ENCODE measurements at places on chromosomes 11 and 22. TPM values are rescaled to one million over a fixed set of nuclear protein-coding genes. Genes with fewer than 3 reads are reported as not detected.

AQP11 gene
- 0.39 TPM for total RNA-seq

RAB38 gene
- 1.6 TPM for total RNA-seq

CD3D gene
- not detected for total RNA-seq

TMEM86A gene
- 3.5 TPM for total RNA-seq

PRR33 gene
- total RNA-seq, result not detected

IFTAP gene
- 68.2 TPM for total RNA-seq

TBX1 gene
- not detected for total RNA-seq

DAGLA gene
- total RNA-seq, result 0.83 TPM

ARHGAP20 gene
- total RNA-seq, result 1.5 TPM

ISX gene
- total RNA-seq, result not detected

DNA sequence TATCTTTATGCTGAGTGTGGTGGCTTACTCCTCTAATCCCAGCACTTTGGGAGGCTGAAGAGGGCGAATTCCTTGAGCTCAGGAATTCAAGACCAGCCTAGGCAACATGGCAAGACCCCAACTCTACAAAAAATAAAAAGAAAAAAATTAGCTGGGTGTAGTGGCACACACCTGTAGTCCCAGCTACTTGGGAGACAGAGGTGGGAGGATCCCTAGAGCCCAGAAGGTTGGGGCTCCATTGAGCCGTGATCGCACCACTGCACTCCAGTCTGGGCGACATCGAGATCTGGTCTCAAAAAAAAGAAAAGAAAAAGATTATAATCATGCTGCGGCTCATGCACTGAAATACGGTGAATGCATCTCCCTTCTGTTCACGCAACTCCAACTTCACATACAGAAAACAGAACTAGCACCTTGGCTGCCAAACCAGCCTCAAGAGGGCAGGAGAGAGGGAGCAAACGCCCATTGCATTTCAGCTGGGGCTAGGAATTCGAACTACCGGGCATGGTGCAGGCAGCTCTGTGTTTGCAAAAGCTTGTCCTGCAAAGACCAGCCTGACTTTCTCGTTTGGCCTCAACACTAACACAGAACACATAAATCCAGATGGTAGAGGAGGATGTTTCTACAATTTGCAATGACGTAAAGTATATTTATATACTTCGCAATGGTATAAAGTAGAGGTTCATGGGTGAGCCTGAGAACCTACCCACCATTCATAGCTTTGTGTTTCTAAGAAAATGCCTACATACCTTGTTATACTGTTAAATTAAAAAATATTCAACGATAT lies 6.3 kb upstream of the SYNGR1 start:
- DNase-seq, result peak; percentile 42

GRCh38 chr11:84909740-84910139 lies 717.4 kb downstream of the DLG2 start:
- DNase-seq, result no peak

DNA sequence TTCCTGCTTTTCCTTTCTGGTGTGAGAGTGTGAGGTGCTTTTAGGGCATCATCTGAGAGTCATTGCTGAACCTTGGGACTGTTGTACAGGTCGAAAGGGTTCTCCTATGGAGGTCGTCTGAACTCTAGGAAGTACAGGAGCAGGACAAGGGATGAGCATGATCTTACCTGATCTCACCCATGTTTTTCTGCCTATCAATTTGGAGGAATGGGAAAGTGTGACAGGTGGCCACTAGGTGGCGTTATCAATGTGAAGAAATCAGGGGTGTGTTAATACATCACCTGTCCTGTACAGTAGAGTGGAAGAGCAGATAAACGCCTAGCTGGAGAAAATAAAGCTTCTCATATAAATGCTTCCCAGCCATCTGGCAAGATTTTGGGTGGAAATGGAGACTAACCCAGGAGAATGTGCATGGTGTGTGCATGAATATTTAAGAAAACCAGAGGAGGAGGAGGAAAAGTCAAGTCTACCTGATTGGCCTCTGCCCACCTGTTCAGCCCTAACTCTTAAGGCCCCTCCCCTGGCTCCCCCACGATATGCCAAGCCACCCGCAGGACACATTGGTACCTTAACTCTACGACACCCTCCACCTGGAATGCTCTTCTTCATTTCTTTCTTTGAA lies 72.0 kb upstream of the NARS2 start:
- DNase-seq, result peak; percentile 49

DNA sequence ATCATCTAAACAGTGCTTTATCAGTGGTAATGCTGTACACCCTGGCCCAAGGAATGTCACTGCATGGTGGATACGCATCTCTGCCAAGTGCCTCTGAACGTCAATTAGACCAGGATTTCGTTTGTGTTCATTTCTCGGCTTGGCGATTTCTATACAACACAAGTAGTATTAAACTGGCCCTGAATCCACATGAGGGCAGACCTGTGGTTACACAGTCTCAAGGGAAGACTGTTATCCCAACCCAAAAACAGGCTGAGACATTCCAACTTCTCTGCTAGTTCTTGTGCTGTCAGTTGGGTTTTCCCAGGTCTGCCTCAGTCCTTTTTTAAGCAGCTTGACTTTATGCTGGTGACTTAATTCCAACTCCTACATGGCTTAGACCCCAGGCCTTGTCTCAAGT lies 58.1 kb downstream of the HIRA start:
- DNase-seq, result no peak

DNA sequence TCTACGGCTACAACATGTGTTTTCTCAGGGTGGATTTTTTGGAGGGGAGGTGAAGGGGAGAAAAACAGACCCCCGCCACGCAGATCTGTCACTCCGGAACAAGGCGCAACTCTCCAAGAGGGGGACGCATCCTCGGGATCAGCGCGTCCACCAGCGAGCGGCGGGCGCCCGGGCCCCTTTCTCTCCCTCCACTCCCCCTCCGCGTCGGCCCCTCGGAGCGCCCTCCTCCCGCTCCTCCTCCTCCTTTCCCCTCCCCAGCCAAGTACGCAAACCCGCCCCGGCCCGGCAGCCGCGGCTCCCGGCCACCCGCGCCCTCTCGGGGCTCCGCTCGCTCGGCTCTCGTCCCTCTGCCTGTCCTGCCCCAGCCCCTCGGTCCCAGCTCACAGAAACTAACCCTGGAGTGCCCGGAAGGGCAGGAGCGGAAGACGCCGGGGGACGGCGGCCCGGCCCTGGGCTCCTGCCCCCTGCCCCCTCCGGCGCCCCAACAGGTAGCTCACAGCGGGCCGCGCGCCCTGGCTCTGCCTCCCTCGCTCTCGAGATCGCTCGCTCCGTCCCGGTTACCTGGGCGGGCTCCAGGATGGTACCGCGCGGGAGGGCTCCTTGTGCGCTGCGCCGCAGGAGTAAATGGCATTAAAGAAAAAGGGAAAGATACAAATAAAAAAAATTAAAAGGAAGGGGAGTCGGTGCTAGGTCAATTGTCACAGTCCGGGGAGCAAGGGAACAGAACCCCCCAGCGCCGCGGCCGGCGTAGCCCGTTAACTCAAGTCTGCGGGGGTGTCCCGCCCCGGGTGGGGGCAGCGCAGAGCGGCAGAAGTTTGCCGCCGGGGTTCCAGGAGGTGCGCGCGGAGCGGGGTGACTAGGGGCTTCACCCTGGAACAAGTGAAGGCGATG lies 131.4 kb upstream of the C11orf58 start:
- no peak for DNase-seq

- no peak for DNase-seq
Observed at GRCh38 chr22:39559456-39560105, 11.0 kb upstream of the CACNA1I start.

DNA sequence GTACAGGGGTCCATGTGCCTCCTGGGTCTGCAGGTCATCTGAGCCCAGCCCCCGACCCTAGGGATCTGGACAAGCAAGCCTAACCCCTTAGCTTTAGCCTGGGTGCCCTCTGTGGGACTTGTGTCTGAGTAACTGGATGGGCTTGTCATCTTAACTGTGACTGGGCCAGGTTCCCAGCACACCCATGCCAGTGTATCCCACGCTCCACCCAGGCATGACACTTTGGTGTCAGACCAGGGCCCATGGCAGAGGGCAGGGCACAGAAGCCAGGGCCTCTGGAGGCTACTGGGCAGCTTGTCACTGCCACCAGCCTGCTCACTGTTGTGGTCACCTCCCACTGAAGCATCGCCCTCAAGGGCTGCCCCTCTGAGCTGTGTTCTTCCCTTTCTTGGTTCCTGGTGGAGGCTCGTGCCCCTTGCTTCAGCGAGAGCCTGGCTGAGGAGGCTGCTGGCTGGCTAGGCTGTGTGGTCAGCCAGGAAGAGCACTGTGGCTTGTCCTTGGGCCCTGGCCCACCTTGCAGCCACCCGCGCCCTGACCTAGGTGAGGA lies 80.8 kb downstream of the ST3GAL4 start:
- DNase-seq, result no peak

- no peak for DNase-seq
Observed at GRCh38 chr11:70312401-70313357, 42.2 kb downstream of the PPFIA1 start.

GRCh38 chr11:27694992-27695391 lies 5.3 kb downstream of the BDNF start:
- peak; percentile 57 for DNase-seq

GRCh38 chr22:19886605-19887255 lies 32.1 kb upstream of the GNB1L start:
- peak; percentile 19 for DNase-seq

- peak; percentile 55 for DNase-seq
Observed at GRCh38 chr22:35842954-35843353, 125.3 kb downstream of the APOL5 start.

GRCh38 chr22:22761963-22762772 lies 117.8 kb downstream of the GGTLC2 start:
- DNase-seq, result no peak

- DNase-seq, result peak; percentile 67
Observed at GRCh38 chr11:32385998-32386397, 49.3 kb downstream of the WT1 start.

DNA sequence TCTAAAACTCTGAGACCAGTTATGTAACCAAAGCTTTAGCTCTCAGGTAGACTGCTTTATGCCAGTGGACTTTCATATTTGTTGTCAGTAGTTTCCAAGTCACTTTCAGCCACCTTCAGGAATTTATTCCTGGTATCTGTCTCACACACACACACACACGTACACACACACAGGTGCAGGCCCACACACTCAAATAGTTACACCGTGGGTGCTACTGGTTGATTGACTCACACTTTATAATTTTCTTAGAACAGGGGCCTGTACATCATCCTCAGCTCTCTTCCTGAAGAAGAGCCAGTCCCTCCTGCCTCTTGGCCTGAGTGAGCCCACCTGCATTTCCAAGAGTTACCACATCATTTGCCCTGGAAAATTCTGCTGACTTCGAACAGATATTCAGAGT lies 555.2 kb downstream of the SOX6 start:
- no peak for DNase-seq

- DNase-seq, result no peak
Observed at GRCh38 chr11:46142561-46142960, 21.3 kb upstream of the PHF21A start.

- no peak for DNase-seq
Observed at GRCh38 chr11:8709002-8709672, 26.5 kb downstream of the RPL27A start.

DNA sequence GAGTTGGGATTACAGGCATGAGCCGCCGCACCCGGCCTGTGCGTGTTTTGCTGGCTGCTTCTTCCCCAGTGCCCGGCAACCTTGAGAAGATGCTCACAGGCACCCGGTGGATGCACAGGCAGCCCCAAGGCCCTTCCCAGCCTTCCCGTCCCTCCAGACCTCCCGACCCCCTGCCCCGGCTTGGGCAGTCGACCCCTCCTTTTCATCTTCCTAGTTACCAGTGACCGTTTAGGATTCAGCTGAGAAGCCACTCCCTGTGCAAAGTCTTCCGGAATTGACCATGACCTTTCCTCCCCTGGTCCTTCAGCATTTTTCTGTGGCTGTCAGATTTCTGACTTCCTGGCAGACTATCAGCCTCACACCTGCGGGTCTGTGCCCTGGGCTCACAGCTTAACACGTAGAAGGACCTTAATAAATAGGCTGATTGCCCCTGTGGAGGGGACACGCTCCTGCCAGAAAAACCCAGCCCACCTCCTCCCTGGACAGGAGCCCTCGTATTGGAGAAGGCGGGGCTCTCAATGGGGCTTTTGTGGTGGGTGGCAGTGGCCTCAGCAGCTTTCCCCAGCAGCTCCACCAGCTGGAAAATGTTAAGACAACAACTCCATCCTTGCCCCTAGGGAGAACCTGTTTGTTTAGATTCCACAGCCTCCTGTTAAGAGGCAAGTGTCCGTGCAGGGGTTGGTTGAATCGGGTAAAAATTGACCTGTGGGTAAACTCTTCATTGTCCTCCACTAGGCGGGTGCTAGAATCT lies 10.4 kb upstream of the ANO1 start:
- no peak for DNase-seq

DNA sequence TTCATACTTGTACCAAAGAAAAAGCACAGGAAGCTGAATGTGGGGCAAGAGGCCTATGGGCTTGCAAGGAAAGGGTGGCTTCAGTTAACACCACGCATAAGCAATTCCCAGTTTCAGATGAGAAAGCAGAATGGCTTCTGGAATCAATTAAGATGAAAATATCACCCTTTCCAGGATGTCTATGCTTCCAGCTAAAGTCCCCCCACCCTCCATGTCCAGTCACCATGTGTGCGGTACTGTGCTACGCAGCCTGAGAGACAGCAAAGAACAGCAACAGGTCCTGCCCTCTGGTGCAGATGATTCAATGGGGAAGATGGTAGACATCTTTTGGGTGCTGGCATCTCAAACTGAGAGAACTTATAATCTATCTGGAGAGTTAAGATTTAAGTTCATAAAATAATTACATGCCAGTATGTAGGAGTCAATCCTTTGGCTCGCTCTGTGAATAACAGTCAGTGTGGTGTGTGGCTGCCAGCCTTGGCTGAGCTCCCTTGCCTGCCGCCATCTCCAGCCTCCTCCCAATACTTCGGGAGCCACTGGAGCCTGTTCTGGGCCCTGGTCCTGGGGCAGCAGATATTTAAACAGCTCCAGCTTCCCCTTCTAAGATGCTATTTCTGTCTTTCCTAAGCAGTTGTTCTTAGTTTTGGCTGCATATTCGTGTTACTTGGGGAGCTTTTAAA lies 44.5 kb downstream of the ME3 start:
- no peak for DNase-seq

- no peak for DNase-seq
Observed at GRCh38 chr22:33879796-33880195, 40.5 kb downstream of the LARGE1 start.

DNA sequence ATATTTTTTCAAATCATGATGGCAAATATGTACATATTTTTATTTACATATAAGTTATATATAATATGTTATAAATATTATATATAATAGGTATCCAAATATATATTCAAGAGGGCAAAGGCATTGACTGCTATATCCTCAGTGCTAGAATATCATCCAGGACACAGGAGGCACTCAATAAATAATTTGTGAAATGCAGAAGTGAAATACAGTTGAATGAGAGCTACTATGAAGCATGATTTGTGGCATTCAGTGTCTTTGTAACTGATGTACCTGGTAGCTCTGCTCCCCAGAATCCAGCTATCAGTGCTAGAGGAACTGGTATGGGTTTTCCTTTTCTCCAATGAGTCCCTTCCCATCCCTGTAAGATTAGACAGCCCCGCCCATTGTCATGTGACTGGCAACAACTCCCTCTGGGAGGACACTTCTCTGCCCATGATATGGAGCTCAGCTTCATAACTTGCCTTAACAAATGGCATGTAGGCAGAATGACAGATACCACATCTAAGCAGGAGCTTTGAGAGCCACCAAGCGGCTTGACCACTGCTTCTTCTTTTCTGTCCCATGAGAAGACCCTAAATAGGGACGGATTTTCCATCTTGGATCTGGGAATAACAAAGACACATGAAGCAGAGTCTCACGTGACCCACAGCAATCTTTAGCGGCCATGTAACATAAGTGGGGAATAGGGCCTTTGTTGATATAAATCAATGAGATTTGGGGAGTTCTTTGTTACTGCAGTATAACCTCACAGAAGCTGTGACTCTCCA lies 10.2 kb upstream of the CD82 start:
- DNase-seq, result no peak

Measured in H4 (cell line).